ENCODE measurements at places on chromosomes 7 and 10.
A peak's percentile ranks its signal among the peaks of the same experiment; 100 is the strongest.

DNA sequence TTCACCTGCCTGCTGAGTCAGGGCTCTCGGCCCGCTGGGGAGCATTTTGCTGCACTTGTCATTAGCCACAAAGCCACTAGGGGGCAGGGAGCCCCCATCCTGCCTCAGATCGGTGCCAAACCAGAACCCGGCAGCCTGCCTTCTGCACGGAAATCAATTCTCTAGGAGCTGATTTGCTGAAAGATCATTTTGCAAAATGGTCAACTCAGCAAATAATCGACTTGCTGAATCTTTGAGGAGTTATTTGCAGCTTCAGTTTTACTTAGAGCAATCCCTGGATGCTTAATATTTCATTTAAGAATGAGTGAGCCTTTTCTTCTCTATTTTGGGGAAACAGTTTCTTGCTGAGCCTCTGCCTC, 1.7 kb upstream of the GIMAP8 start:
- DNase-seq = peak; percentile 82

GRCh38 chr10:34495938-34496337, 319.2 kb downstream of the PARD3 start:
- DNase-seq = no peak

GRCh38 chr7:134766779-134767519, 12.5 kb upstream of the CALD1 start:
- DNase-seq = no peak

DNA sequence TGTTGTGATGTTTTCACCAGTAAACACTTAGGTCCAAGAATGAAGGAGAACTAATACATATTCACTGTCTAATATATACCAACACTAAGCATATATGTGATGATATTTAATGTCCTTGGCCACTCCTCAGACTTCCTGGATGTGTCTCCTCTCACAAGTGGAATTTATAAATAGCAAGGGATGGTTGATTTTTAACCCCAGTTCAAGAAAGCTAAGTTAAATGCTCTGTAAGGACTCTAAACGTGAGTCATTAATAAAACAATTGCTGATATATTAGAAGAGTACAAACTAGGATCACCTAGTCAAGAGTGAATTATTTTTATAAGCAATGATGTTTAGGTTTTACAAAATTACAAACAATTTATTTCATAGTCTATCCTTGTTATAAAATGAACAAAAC, 355.9 kb upstream of the TMEM229A start:
- no peak for DNase-seq

DNA sequence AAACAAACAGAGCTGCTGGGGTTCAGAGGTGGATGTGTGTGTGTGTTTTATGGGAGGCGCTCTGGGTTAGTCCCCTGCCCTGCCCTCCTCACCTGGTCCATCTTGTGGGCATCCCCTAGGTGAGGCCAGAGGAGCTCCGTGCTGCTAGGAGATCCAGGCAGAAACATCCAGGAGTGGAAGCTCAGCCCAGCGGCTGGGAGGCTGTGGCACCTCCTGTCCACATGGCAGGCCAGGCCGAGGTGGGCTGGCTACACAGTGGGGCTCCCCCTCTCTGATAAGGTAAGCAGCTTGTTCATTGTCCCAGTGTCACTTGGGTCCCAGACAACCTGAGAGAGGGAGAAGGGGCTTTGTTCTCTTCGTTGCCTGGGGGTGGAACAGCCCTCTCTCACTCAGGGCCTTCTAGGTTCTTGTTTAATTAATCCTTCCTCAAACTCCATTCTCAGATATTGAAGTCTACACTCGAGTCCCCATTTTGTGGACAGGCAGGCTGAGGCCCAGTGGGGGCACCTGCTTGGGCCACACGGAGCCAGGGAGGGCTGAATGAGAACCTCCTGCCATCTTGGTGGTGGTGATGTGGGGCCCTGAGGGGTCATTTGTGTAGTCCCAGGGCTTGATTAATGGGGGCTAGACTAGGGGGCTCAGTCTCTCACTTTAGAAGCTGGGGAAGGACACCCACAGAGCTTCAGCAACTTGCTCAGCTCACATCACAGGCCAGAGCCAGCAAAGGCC, 216.8 kb upstream of the GPR26 start:
- DNase-seq = no peak

GRCh38 chr10:29746080-29746797, 111.5 kb upstream of the SVIL start:
- no peak for DNase-seq

- DNase-seq = no peak
Measured at GRCh38 chr10:102368077-102368476, 27.4 kb upstream of the NFKB2 start.

DNA sequence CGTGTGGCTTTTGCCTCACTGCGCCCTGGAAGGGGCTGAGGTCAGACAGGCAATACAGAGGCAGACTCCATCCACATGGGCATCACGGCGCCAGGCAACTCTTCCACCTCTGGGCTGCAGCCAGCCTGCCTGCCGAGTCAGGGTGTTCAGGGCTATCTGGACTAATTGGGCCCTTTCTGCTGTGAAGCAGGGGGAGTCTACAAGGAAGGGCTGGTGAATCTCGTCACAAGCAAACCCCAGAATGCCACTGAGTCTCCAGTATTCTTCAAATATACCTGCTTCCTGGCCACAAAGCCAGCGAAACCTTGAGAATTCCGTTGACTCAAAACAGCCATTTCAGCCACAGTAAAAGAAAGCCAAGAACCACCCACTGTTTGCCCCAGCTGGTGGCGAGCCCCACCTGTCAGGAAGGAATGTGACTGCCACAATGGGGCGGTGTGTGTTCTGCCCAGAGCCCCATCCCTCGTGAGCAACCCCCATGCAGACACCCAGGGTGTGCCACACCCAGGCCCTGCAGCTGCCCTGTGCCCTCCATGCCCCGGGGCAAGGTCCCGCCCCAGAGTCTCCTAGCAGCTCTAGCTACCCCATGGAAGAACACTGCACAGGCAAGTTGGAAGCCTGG, 117.3 kb downstream of the FAM53B start:
- DNase-seq = no peak

DNA sequence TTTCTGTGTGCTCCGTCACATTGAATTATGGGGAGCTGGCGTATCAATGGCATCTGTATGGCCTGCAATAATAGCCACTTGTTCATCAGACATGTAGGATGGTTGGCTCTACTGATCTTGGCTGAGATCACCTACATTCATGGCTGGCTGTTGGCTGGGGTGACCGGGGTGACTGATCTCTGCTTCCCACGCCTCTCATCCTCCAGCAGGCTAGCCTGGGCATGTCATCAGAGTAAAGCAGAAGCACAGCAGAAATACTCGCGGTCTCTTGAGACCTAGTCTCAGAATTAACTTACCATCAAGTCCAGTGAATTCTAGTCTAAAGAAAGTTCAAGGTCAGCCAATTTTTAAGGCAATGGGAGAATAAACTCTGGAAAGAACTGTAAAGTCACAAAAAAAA, 257.7 kb upstream of the GLI3 start:
- no peak for DNase-seq

DNA sequence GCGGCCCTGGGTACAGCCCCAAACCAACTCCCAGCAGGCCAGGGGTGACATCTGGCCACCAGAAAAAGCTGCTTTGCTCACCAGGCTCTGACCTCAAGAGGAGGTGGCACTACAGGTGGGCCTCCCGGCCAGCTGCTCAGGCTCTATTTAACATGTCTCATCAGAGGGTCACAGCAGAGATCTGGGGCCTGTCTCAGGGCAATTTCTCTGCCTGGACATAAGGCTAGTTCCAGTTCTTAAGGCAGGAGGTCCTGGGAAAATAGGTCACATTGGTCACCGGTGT, 88.6 kb downstream of the GFRA1 start:
- DNase-seq = no peak

- DNase-seq = no peak
Measured at GRCh38 chr7:151174246-151175046, 7.0 kb upstream of the GBX1 start.

GRCh38 chr7:80528689-80529088, 16.8 kb upstream of the GNAT3 start:
- DNase-seq = no peak

DNA sequence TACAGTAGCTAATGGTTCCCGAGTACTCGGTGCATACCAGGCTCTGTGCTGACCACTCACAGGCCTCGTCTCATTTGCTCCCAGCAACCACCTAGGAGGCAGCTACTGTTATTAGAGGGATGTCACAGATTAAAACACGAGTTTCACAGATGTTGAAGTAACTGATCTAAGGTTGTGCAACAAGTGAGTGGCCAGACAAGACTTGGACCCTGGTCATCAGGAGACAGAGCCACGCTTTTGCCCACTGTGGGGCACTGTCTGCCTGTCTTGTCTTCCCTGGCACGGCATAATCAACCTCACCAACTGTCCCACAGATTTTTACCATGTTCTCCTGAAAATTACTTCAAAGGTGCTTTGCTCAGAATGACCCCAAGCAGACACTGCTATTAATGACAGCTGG, 111.6 kb upstream of the HABP2 start:
- no peak for DNase-seq

DNA sequence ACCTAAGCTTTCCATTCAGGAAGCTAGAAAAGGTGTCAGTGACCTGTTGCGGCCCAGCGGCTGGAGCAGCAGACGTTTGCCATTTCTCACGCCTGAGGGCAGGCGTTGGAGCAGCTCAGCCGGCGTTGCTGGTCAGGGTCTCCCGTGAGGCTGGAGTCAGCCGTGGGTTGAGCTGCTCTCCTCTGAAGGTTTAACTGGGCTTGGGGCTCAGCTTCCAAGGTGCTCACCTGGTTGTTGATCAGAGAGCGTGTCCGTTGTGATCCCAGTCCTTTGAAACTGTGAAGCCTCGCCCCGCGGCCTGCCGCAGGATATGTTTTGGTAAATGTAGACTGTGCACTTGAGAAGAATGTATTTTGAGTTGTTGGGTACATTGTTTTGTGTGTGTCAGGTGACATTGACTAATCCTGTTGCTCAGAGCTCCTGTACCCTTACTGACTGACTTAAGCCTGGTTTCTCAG, 20.6 kb upstream of the PWWP2B start:
- no peak for DNase-seq

DNA sequence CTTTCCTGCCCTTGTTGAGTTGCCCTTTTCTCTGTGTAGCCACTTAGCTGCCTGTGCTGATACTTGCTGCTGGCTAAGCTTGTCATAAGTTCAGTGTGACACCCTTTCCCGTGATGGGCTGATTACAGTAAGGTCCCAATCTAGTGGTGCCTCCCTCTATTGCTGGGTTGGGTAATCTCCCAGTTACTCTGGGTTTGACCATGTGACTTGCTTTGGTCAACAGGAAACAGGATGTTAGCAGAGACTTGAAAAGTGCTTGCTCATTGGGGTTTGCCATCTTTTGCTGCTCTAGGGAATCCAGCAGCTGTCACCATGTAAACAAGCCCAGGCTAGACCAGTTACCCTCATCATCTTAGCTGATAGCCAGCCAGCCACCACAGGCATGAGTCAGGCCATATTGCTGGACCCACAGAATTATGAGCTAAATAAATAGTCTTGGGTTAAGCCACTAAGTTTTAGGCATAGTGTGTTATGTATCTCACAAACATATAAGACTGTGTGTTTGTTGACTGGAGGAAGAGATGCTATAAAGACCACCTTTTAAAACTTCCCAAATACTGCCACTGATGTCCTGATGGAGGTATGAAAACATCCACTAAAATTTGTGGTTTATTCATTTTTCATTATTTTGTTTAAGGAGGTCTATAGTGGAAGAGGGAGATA, 4.0 kb upstream of the LEP start:
- DNase-seq = no peak

- DNase-seq = no peak
Measured at GRCh38 chr7:36185756-36186155, 32.7 kb downstream of the EEPD1 start.

GRCh38 chr7:18494821-18495408, 634 bp upstream of the HDAC9 start:
- DNase-seq = no peak

DNA sequence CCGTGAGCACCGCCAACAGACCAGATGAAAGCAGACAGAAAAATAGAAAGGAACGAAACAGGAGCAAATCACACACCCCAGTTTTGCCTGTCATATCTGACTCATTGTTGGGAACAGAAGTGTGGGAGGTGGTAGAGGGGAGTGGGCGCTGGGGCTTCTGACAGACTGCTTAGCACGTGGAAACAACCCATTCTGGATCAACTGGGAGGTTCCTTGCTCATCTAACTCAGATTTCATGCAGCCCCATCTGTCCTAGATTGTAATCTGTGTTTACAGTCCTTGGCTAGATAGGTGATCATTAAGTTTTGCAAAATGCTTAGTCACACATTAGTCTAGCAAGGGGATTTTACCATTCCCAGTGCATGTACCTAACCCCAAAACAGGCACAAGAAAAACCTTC, 154.1 kb downstream of the NRP1 start:
- no peak for DNase-seq

GRCh38 chr7:144102041-144102440, 7.3 kb upstream of the OR2A2 start:
- no peak for DNase-seq

DNA sequence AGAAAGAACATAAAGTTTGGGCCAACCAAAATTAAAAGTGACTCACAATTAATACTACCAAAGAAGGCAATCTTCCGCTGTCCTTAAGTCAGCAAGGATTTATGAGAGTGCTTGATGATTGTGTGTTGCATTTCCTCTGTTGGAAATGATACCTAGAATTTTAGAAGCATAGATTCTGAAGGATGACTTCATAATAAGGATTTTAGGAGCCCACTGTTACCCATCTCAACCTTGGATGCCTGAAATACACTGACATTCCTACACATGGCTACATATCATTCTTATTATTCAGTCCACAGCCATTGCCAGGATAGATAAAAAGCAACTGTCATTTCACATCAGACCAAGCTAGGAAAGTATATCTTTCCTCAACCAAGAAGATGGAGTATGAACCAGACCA, 823.8 kb downstream of the LRMDA start:
- no peak for DNase-seq

- no peak for DNase-seq
Measured at GRCh38 chr7:38375453-38375852, 102.0 kb upstream of the TARP start.

- no peak for DNase-seq
Measured at GRCh38 chr7:109213081-109213480, 643.4 kb downstream of the DNAJB9 start.

- no peak for DNase-seq
Measured at GRCh38 chr10:127186813-127187212, 9.6 kb downstream of the INSYN2A start.

DNA sequence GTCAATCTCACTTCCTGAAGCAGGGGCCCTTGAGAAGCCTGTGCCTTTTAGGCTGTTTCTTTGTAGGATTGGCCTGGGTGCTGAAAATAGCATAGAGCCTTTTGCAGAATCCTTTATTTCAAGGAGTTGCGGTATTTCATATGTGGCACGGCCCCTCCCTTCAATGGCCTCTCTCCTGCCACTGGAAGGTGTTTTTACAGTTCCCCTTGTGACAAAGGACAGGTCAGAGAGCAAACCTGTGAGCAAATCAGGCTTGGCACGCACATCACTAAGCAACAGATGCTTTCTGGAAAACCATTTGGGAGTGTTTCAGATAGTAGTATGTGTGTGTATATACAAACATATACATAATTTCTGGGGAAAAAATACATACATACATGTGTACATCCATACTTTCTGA, 388.6 kb upstream of the C7orf33 start:
- no peak for DNase-seq

GRCh38 chr7:139095194-139095659, 14.3 kb downstream of the ZC3HAV1 start:
- DNase-seq = peak; percentile 56

- DNase-seq = peak; percentile 57
Measured at GRCh38 chr7:127392182-127392565, 334 bp downstream of the ZNF800 start.
